Motor neuron (in vitro differentiated cells): ENCODE measurements at places on chromosomes 12 and 14.

- ATAC-seq: no peak
Observed at GRCh38 chr12:26435069-26435404, 239.7 kb downstream of the SSPN start.

DNA sequence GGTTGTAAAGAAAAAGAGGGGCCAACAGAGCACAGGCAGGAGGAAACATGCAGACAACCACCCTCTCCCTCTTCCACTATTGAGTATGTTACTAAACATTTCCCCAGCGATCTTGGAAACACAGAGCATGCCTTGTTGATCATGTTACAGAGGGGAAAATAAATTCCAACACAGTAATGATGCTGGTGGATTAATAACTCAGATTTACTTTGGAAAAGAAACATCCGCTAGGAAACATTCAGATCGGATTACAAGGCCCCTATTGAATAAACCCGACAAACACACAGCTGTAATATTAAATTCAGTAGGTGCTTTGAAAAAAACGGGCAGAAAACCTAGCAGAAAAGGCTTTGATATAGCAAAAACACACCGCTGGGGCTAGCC, 5.4 kb downstream of the BMP4 start:
- ATAC-seq: no peak

DNA sequence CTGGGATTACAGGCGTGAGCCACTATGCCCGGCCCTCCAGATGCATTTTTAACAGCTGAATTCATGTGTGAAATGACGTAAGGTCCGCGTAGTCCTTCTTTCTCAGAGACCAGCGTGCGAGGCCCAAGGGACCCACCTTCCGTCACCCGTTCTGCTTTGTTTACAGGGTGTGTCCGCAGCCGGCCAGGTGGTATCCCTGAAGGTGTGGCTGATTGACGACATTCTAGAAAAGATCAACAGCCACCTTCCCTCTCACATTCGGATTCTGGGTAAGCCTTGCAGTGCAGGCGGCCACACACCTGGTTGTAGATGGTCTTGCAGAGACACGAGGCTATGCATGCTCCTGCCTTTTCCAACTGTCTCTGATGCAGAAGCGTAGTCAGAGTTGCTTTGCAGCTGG, 9.9 kb downstream of the PUS1 start:
- ATAC-seq: no peak

- ATAC-seq: peak; percentile 80
Observed at GRCh38 chr12:77923882-77924281, 93.2 kb downstream of the NAV3 start.
